Activated CD4-positive, alpha-beta T cell treated with anti-CD3 and anti-CD28 coated beads, Interleukin-2, amount 10 ng/mL, durations not matched to agents 24 days and 14 days (primary cell): ENCODE measurements at places on chromosomes 7 and 10.

- DNase-seq, result peak; percentile 16
Observed at GRCh38 chr7:33998476-33998875, 93.1 kb downstream of the BMPER start.

DNA sequence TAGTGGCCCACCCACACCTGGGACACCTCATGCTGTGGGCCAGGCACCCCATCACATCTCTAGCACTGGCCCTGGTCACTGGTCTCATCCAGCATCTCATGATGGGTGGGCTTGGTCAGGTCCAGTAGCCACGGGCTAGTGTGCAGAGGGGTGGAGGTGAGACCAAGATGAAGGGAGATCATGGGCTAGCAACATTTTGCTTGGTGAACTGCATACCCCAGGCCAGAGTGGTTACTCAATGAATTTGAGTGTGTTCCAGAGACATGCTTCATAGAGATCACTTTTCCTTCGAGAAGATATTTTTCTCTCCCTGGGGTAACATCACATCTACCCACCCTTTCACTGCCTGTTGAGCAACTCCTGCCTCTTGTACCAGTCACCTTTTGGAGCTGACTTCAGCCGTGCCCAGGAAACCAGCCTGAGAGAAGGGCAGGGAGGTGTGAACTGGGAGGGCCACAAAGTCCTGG, 44.2 kb downstream of the MINDY4 start:
- no peak for DNase-seq

- no peak for DNase-seq
Observed at GRCh38 chr7:154914308-154914995, 88.5 kb downstream of the PAXIP1 start.

DNA sequence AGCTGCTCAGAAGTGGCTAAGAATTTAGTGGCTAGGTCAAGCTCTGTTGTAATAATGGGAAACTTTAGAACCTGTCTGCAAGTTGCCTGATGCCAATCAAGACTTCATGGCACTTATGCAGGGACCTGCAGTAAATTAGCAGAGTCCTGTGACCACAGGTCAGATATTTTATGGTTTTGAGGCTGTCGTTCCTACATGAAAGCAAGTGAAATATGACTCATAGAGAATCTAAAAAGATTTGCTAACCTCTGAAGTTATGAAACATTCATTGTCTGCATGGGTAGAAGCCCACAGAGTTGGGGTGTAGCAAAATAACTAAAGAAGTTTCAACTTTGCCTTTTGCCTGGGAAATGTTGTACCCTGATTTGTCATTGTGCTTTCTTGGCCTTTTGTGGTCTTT, 32.3 kb downstream of the SLC39A12 start:
- DNase-seq, result no peak

DNA sequence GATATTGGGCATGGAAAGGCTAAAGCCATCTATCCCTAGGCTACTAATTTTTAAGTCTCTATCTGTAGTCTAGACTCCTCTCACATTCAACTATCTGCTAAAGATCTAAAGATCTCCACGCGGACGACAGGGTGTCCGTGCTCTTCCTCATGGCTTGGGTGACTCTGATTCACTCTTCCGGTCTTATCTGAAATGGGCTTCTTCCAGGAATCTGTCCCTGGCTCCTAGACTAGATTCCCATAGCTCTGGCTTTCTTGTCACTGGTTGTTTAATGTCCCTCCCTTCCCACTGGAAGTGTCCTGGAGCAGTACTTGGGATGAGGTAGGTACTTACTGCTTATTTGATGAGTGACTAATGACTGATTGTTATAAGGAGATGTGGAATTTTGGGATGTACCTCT, 62.0 kb upstream of the PODXL start:
- DNase-seq, result no peak

GRCh38 chr10:129717816-129718547, 246.1 kb downstream of the EBF3 start:
- DNase-seq, result no peak

DNA sequence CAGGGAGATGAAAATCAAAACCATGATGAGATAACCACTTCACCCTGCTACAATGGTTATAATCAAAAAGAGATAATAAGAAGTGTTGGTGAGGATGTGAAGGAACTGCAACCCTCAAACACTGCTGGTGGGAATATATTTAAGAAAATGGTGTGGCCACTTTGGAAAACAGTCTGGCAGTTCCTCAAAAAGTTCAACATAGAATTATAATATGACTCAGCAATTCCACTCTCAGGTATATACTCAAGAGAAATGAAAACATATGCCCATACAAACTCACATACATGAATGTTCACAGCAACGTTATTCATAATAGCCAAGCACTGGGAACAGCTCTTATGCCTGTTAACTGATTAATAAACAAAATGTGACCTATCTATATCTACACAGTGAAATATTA, 104.8 kb downstream of the SLC25A13 start:
- DNase-seq, result no peak

- no peak for DNase-seq
Observed at GRCh38 chr10:49139846-49140195, 6.0 kb upstream of the FAM170B start.

- no peak for DNase-seq
Observed at GRCh38 chr10:4301291-4302045, 516.5 kb upstream of the KLF6 start.

DNA sequence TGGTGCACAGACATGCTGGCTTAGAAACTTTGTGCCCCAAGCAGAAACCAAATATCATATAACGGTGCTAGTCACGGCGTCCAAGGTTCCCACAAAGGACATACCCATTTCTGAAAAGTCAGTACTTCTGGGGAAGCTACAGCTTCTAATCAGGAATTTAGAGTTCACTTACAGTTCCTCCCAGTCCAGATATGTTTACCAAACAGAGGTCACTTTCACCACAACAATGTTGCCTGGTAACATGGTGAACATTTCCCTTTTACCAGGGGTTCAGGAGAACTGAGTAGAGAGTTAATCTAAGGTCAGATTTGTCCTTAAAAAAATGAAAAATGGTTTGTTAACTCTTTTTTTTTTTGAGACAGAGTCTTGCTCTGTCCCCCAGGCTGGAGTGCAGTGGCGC, 265.9 kb upstream of the MKLN1 start:
- no peak for DNase-seq

DNA sequence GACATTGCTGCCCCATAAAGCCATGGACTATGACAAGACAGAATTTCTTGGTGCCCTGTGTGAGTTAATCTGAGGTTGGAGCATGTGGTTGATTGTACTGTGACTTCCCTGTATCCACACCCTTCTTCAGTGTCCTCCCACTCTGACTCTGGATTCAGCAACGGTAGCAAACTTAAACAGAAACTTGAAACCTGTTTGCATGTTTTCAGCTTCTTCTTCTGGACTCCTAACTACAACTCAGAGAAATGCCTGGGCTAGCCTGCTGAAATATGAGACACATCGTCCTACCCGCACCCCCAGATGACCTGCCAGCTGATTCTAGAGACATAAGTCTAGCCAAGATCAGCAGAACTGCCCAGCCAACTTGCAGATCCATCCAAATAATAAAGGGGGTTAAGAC, 78.4 kb downstream of the IPMK start:
- DNase-seq, result no peak

- no peak for DNase-seq
Observed at GRCh38 chr10:71053169-71053895, 159.0 kb upstream of the UNC5B start.

GRCh38 chr7:31411416-31411815, 70.9 kb upstream of the NEUROD6 start:
- no peak for DNase-seq

- no peak for DNase-seq
Observed at GRCh38 chr7:97015279-97015678, 9.4 kb downstream of the DLX5 start.

- DNase-seq, result no peak
Observed at GRCh38 chr10:75569506-75569905, 138.1 kb downstream of the LRMDA start.

DNA sequence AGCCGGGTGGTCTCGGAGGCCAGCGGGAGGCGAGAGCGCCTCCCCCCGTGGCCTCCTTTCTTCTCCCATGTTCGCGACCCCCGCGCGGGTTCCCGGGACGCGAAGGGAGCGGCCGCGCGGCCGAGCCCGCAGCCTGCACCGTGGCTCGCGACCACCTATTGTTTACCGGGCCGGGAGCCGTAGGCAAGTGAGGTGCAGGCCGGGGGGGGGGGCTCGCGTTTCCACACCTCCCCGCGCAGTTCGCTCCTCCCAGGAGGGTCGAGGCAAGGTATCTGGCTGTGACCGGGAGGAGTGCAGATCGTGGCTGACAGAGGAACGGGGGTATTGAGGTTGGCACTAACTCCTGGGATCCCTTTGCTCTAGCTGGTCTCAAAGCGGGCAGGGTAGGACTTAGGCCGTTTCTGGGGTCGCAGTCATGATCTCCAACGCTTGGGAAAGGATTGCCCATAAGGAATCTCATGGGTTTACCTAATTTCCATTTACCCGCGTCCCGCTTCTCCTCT, 734 bp downstream of the PTPN12 start:
- peak; percentile 76 for DNase-seq

DNA sequence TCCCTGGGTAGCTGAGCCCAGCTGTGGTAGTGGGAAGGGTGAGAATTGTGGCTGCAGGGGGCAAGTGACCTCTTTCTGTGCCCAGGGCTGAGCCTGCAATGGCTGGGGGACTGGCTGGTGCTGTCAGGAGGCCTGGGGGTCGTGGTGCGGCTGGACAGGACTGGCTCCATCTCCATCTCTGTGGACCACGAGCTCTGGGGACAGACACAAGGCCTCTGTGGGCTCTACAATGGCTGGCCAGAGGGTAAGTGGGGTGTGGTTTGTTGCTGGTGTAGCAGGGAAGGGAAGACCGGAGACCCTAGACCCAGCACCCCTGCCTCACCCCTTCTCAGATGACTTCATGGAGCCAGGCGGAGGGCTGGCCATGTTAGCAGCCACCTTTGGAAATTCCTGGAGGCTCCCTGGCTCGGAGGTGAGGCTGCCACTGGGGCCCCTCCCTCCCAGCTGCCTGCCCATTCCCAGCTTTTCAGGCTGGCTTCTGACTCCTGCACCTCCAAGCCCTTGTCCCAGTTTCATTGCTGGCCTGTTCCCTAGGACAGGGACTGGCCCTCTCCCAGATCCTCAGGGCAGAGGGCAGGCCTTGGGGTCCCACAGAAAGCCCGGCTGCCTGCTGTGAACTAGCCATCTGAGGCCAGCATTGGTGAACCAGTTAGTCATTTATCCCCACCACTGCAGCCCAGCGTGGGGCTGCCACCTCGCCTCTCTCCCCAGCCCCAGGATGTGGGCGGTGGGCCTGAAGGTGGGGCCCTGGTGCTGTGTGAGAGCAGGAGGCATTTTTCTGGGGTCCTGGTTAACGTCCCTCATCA, 5.5 kb upstream of the ZNF467 start:
- no peak for DNase-seq

DNA sequence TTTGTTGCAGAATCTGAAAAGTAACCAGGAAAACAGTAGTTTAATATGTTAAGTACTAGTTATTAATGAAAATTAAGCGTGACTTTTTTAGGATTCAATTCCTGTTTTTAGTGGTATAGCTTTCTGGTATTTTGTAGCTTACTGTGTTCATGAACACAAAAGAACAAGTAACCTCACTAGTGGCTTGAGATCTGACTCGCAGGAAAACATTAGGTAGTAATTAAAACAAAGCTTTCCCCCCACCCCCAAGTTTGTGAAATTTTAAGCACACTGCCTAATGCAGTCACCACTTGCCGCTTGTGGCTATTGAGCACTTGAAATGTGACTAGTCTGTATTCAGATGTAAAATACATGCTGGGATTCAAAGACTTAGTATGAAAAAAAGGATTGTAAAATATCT, 102.5 kb upstream of the RPA3 start:
- no peak for DNase-seq

DNA sequence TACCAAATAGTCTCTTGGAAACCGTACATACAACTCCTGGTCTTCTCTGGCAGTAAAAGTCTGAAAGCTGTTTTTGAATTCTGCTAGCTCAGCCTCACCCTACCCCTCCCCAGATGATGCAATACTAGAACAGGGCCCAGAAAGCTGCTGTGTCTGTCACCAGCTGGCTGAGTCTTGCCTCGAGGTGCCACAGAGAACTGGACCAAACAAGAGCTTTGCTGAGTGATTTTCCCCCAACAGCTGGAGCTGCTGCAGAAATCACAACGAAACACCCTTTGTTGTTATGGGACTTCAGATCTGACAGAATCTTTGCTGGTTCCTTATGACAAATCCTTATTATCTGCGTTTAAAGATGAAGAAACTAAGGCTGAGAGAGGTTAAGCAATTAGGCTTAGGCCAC, 134.1 kb downstream of the SPAG6 start:
- no peak for DNase-seq

- DNase-seq, result no peak
Observed at GRCh38 chr10:110007161-110007700, 553 bp upstream of the ADD3 start.

DNA sequence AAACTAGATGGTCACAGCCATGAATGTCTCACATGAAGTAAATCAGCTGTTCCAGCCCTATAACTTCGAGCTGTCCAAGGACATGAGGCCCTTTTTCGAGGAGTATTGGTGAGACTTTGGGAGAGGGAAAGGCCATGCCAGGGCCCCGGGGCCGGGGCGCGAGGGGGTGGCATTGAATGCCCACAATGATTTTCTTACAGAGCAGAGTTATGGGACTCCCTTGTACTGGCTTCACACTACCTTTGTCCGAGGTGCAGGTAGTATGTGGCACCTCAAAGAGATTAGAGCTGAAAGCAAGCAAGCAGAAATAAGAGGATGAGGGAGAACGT, 407 bp downstream of the ELOVL3 start:
- no peak for DNase-seq

DNA sequence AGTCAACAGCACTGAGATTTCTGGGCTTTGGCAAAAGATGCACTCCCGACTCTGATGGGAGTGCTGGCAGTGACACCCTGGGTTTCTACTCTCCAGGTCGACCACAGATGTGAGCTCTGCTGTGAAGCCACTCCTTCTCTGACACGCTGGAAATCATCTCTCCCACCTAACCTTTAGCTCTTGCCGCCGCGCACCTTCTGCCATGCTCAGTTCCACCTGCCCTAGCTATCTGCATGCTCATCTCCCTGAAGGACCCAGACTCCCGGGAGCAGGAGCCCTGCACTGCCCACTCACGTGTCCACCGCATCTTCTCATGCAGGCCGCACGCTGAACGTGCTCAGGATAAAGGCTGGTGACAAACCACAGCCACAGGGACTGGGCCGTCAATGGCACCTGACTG, 174.8 kb downstream of the TNS3 start:
- DNase-seq, result no peak

GRCh38 chr7:151875942-151876898, 695 bp downstream of the PRKAG2 start:
- peak; percentile 86 for DNase-seq

DNA sequence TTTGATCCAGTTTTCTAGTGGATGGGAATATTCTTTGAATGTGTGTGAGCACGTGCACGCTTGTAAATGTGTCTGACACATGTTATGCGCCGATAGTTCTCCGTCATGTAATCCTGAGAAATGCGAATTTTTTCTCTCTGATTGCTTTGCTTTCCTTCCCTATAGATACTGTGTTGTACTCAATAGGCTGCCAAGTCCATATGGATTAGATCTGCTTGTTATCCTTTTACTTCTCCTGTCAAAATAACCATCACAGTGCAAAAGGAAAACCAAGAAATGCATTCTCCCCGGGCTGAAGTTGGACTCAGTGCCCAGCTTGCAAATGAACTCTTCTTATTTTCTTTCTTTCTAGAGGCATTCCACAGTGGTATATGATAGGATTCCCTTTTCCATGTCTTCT, 131.9 kb downstream of the KIAA1217 start:
- no peak for DNase-seq
